AG09309 (cell line): ENCODE measurements at places on chromosomes 1 and 21.

DNA sequence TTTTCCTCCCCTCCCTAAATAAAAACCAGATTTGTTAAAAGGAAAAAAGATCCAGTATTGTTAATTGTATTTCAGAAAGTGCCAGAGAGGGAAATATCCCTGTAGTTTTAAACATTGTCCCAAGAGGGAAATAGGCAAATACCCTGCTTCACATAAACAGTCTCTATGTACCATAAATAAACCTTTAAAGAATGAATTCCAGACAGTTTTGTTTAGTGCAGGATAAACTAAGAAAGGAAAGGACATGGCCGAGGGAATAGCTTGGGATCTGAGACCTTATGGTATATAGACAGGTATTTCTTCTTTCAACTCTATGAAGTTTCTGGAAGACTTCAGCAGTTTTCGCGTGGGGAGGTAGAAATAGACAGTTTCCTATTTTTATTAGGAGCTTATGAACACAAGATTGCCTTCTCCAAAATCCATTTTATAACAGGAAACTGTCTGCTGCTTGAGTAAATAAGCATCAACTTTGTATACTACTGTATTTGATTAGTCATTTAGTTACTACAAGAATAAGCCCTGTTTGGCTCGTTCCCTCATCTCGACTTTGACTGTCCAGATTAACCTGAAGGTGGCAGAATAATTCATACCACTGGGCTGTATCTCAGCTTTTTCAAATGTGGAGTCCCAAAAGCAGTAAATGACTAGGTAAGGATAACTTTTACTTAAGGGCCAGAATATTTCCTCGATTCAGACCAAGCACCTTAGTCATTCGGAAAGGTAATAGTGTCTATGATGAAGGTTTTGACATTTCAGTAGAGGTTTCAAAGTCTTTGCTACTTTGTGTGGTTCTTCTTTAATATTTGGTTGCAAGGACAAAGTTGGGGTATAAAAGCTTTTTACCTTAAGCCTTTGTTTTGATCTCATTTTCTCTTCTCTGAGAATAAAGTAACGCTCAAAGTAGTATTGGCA, 177.5 kb downstream of the VPS13D start:
- DNase-seq = peak; percentile 61

DNA sequence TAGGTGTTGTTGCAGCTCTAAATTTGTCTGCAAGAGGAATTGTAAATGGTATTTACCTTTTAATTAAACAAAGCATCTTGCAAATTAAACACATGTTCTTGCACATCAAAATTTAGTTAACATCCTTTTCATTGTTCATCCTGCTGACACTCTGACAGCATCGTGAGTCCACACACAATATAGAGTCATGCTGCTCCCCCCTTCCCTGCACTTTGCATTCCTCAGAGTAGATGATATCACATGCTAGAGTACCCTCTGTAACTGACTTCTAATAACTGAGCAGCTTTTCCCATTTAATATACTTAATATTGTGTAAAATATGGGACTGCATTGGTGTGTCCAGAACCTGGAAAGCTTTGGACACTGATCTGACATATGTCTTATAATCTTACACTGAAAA, 138.8 kb upstream of the DPYD start:
- no peak for DNase-seq

DNA sequence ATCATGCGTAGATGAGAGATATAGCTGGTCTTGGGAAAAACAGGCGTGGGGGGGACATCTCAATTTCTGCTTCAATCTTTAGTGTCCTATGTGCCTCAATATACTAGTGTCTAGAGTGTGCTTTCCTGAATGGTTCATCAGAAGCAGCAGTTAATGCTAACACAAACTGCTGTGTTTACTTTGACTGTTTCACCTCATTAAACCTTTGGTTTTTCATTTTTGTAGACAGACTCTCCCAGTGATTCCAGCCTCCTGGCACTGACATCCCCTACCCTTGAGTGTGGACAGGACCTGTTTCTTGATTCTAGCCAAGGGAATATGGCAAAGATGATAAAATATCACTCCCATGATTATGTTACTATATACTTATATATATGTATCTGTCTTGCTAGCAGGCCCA, 37.6 kb downstream of the ZYG11A start:
- DNase-seq = no peak

- no peak for DNase-seq
These were observed 261 bp upstream of the CCDC24 start for GRCh38 chr1:43991200-43991475.

DNA sequence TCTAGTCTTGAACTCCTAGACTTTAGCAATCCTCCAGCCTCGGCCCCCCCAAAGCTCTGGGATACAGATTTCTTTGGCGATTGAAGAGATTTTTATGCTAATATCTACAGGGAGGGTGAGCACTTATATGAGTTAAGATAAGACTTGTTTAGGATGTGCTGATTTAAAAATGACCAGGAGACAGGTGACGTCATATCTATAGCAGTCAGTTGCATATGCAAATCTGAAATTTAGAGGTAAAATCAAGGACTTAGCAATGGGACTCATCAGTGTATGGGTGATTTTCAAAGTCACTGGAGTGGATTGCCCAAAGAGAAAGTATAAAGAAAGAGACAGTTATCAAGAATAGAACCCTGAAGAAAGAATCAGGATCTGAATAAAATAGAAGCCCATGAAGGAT, 394.5 kb downstream of the ADGRL2 start:
- no peak for DNase-seq

DNA sequence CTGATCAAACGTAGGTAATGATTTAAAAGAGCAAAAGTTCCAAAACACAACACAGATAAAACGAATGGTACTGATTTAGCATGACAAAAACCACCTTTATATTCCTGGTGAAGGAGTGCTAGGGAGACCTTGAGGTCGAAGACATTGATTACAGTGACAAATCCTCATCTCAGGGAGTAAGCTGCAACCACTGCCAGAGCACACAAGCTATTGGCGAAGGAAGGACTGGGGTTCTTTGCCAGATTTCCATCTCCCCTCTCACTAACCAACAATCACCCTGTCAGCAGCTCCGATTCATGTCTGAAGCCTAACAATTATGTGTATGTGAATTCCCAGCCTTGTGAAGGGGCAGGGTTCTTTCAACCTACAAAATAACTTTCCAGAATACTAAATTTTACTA, 40.2 kb upstream of the DMRTB1 start:
- DNase-seq = no peak

DNA sequence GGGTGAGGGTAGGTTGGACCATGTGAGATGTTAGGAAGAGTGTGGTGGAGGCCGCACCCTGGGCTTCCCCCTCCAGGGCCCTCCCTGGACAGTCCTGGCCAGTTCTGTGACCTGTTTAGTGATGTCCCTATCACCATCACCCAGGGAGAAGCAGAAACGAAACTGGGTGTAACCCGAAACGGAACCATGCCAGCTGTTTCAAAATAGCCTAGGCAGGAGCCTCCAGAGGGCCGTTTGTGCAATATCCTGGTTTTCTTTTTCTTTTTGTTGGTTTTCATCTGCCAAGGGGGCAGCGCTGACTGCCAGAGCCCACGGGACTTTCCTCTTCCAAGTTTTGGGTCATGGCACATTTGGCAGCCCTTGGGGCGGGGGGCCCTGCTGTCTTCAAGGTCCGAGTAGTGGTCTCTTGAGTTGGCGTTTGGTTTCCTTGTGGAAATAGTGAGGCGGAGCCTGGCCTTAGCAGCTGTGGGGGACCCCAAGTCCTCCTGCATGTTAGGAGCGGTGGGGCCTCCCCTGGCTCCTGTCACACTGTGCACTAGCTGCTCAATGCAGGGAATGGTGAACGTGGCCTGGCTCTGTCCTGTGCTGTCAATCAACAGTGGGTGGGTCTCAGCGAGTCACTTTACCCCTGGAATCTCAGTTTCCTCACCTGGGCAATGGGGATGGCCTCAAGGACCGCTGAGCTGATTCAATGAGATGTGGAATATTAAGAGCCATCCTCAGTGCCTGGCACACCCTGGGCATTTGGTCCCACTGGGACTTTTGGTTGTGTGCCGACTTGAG, 90.7 kb downstream of the ARHGEF10L start:
- DNase-seq = no peak

- DNase-seq = no peak
These were observed 34.5 kb downstream of the ERO1B start for GRCh38 chr1:236247286-236247685.

- DNase-seq = no peak
These were observed 6.9 kb downstream of the TMEM125 start for GRCh38 chr1:43276673-43277072.

GRCh38 chr1:89608319-89608983, 24.5 kb upstream of the LRRC8C start:
- DNase-seq = no peak

- no peak for DNase-seq
These were observed 11.9 kb downstream of the MEF2D start for GRCh38 chr1:156488566-156489165.

DNA sequence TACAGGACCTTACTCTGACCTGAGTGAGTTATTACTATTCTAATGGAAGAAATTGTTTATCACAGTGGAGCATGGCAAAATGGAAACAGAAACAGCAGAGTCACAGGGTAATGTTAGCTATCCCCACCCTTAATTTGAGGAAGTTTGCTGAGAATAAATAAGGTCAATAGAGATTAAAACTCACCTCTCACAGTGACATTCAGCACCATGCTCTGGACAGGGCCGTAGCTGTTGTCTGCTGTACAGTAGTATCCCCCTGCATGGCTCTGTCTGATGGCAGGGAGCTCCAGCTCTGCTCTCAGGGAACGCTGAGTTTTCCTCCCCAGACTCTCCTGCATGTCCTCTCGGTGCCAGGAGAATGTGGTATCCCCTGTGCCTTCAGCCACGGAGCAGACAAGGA, 11.9 kb downstream of the FCRL4 start:
- no peak for DNase-seq

DNA sequence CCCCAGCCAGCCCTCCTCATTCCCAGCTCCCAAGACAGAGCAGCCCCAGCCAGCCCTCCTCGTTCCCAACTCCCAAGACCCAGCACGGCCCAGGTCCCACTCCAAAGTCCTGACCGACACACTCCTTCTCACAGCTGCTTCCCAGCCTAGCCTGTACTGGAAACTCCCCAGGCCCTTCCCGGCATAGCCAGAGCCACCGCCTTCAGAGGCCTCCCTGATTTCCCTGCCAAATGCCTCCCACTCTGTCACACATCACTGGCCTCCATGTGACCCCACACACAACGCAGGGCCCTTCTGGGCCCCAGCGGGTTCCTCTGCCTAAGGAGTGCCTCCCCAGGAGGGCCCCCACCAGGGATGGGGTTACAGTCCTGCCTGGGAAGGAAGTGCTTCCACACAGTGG, 2.8 kb downstream of the UBE2J2 start:
- no peak for DNase-seq

GRCh38 chr21:39198800-39199199, 15.5 kb upstream of the PSMG1 start:
- DNase-seq = no peak

DNA sequence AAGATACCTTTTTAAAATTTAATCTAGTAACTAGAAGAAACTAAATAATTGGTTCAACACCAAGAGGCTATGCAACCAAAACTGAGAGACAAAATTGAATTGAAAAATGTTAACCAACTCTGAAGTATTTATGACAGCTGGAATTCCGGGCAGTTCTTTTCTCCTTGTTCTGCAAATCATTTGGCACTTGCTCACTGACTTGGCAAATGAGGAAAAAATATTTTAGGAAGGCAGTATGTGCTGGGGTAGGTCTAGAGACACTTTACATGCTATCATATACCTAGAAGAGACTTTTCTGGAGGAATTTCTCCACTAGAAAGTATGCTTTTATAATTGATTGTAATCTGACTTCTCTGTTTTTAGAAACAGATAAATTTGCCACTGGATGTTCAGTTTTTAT, 22.1 kb upstream of the SH3D21 start:
- DNase-seq = no peak

- DNase-seq = peak; percentile 17
These were observed 47.0 kb downstream of the CHML start for GRCh38 chr1:241593186-241593585.

DNA sequence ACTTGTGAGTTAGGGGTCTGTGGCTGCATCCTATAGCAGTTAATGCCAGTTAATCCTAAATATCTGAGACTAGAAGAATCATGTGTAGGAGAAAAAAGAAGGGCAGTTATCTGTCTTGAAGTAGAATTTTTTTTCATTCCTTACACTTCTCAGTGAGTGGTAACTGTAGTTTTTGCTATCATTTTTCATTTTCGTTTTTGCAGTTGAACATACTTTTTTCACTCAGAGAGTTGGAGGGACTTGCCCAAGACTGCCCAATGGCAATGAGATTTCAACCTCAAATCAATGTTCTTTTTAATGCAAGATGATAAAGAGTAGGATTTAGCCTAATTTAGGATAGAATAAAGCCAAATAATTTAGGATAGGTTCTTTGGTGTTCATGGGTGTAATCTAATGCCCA, 5.5 kb downstream of the PRDX6 start:
- no peak for DNase-seq

- no peak for DNase-seq
These were observed 42.4 kb downstream of the SKI start for GRCh38 chr1:2270260-2271100.

DNA sequence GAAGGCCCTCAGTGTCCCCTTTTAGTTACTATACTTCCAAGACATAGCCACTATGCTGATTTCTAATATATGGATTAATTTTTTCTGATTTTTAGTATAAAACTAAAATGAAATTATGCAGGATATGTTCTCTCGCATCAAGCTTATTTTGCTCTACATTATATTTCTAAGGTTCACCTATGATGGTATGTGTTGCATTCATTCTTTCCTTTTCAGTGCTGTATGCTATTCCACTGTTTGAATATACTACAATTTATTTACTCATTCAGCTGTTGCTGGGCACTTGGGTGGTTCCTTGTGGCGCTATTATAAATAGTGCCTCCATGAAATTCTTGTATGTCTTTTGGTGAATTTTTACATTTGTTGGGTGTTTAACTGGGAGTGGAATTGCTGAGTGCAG, 230.3 kb downstream of the ATG4C start:
- no peak for DNase-seq

GRCh38 chr1:78691995-78692747, 42.5 kb downstream of the IFI44 start:
- no peak for DNase-seq

DNA sequence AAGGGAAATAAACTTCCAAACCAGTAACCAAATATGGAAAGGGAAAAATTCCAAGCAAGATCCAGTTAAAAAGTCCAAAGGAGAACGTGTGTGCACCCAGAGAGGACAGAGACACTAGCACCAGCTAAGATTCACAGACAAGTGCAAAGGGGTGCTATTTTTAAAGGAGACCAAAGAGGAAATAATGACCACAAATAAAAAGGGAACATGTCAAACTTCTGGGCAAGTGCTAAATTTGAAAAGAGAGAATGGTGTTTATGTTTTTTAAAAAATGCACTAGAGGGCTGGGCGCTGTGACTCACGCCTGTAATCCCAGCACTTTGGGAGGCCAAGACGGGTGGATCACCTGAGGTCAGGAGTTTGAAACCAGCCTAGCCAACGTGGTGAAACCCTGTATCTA, 8.6 kb downstream of the JAM2 start:
- DNase-seq = no peak

DNA sequence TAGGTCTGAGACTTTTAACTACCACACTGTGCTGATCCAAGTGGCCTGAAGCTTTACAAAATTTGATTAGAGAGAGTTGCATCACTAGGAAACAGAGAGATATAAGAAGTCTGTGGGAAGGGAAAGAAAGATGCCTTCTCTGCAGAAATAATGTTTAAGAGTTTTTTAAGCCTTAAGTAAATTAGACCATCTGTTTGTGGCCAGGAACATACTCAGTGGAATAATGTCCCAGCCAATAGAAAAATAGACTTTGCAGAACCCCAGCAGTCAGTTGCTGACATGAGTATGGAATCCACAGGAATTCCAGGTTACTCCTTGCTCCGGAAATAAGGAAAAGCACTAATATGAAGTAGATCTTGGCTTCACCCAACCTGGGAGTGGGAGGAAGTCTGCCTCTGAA, 144.8 kb downstream of the ST6GALNAC5 start:
- DNase-seq = no peak
